Kidney tubule cell (primary cell): ENCODE measurements at places on chromosomes 12 and 14.

- no peak for DNase-seq
Measured at GRCh38 chr14:33700052-33700451, 250.8 kb downstream of the EGLN3 start.

DNA sequence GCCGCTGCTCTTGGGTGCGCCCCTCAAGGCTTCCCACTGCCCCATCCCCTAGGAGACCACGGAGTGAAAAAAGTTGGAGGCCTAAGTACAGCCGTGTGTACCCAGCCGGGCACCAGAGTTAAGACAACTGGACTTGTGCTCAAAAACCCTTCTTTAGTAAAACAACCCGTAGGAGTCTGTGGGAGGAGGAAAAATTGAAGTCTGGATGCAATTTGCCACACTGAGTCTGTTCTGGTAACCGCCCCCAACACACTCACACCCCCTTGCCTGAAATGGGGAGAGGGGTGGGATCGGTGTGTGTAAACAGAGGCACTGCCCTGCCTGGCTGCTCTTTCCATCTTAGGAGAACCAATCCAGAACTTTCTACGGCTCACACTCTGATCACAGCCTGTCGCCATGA lies 41.7 kb downstream of the DPF3 start:
- no peak for DNase-seq

GRCh38 chr14:96094211-96094610 lies 55.0 kb downstream of the C14orf132 start:
- DNase-seq = no peak

GRCh38 chr12:38607295-38607694 lies 290.7 kb downstream of the ALG10B start:
- DNase-seq = no peak

DNA sequence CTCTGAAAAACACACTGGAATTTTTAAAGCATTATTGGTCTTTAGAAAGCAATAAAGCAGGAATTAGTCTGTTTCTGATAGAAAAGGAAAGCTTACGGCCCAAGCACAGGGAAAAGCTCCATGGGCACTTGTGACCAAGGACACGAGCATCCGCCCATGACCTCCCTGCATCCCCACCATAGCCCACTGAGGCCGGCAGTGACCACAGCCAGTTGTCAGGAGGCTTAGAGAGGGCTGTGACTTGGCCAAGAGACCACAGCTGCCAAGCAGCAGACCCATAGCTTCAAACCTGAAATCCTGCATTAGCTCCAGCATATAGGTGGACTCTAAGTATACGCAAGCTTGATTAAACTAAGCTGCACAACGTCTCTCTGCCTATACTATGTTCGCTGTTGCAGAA lies 8.9 kb downstream of the SETD3 start:
- DNase-seq = no peak

- no peak for DNase-seq
Measured at GRCh38 chr12:10617863-10618262, 4.5 kb upstream of the MAGOHB start.

- DNase-seq = no peak
Measured at GRCh38 chr12:29043069-29043468, 106.0 kb upstream of the FAR2 start.

DNA sequence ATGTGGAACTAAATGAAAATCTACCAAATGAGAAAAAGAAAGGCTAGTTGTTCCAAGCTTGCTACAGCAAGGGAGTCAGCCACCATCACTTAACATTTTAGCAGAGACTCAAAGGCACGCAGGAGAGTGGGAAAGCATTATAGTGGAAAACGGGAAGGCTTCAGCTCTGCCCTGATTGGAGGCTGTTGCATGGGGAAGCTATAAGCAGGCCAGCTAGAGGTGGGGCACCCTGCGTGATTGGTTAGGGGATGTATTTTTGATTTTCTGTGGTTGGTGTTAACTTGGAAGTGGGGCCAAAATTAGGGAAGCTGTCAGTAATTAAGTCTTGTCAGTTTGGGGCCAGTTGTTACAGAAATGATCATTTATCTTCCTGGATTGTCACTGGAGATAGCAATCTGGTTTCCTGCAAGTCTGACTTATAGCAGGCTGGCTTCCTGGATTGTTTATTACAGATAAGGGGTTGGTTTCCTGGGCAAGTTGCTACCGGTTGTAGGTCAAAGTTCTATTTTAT lies 93.9 kb downstream of the FAR2 start:
- no peak for DNase-seq

- no peak for DNase-seq
Measured at GRCh38 chr14:61719344-61720293, 24.3 kb downstream of the HIF1A start.

GRCh38 chr14:34693228-34693939 lies 21.0 kb downstream of the CFL2 start:
- DNase-seq = peak; percentile 60

GRCh38 chr12:57001448-57001906 lies 4.9 kb downstream of the ZBTB39 start:
- DNase-seq = peak; percentile 71

- no peak for DNase-seq
Measured at GRCh38 chr12:121264135-121264534, 32.4 kb downstream of the CAMKK2 start.

GRCh38 chr14:60984196-60984595 lies 3.2 kb downstream of the SLC38A6 start:
- DNase-seq = no peak

GRCh38 chr12:53062011-53062961 lies 12.4 kb downstream of the TNS2 start:
- DNase-seq = no peak

GRCh38 chr12:25957793-25958427 lies 572 bp upstream of the RASSF8 start:
- peak; percentile 86 for DNase-seq

GRCh38 chr14:35963209-35963608 lies 137.1 kb downstream of the BRMS1L start:
- peak; percentile 31 for DNase-seq

DNA sequence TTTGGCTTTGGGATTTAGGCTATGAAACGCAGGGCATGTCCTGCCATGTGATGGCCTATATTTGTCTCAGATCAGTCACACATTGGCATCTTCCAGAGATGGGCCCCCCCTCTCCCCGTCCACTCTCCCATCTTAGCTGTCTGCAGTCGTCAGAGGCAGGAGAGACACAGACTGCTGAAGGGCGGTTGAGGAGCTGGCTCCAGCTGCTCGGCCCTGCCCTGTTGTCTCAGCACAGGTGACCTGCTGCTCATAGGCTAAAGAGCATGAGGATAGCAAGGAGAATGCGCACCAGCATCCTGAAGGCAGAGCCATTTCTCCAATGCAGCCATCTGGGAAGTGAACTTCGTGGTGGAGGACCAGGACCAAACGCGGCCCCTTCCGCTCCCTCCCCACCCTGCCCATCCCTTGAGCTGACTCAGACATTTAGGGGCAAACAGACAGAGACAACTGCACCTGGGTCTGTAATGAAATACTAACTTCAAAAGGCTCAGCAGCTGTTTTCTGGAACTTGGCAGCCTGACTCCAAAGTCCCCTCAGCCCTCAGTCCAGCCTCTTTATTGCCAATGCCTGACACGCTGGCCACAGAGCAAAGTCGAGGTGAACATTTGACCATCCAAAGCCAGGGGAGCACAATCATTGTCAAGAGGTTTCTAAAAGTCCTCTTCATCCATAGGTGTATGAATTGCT lies 22.3 kb downstream of the FZD10 start:
- DNase-seq = no peak

DNA sequence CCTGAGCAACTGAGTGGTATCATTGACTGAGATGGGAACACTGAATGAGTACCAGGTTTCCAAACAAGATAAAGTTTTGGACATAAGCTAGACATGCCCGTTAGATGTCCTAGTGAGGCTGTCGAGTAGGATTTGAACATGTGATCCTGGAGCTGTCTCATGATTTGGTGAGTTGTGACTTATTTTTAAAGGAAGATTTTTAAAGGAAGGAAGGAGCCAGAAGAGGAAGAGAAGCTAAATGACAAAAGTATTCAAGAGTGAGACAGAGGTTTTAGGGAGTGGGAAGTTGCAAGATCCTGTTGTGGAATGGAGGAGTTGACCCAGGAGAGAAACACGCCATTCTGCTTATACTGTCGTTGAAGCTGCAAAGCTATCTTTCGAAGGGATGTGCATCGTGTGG lies 82.1 kb downstream of the SAMD4A start:
- no peak for DNase-seq

GRCh38 chr12:12439636-12440035 lies 82.8 kb downstream of the BORCS5 start:
- DNase-seq = peak; percentile 16

DNA sequence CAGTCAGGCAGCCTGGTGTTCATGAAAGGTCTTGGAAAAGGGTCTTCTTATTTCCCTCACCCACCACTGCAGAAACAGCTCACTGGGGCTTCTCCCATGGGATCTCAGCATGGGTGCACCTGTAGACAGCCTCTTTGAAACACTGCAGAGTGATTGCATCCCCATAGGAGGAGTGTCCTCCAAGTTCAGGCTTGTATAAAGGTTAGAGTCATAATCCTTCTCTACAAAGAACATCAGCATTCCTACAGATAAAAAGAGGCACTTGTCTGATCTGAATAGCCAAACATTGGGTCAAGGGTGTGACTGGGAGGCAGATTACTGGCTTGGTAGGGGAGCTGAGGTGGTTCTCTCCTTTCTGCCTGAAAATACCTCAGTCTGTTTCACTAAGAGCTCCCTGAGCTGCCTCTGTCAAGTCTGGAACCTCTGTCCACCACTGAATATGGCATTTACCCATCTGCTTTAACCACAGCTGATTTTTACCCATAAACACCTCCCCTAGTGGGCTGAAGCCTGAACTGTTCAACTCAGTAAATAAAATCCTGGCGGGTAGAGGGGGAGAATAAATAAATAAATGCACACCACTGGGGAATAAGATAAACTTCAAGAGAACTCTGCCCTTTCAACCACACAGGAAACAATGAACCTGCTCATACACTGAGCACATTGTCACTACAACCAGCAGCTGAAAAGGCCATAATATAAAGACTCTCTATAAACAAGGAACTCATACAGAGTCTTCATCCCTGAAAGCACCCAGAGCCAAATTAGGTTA lies 120.7 kb upstream of the SCAF11 start:
- DNase-seq = no peak

DNA sequence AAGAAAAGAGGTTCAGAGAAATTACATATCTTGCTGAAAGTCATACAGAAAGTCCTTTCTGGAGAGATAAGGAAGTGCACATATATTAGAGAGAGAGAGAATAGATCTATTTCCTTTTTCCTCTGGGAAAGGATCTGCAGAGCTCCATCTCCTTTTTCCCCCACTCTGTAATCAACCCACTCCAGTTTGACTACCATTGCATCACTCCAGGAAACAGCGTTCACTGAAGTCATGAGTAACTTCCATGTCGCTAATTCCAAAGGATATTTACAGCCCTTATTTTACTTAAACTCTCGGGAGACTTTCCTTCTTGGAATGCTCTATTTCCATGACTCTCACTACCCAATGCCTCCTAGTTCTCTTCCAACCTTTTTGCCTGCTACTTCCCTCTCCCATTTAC lies 72.5 kb upstream of the PARP11 start:
- no peak for DNase-seq

GRCh38 chr12:54658306-54659264 lies 10.4 kb upstream of the DCD start:
- DNase-seq = peak; percentile 58
